ENCODE measurements at places on chromosomes 6 and 20.

- no peak for DNase-seq
These were observed 7.4 kb downstream of the TBP start for GRCh38 chr6:170561555-170561954.

DNA sequence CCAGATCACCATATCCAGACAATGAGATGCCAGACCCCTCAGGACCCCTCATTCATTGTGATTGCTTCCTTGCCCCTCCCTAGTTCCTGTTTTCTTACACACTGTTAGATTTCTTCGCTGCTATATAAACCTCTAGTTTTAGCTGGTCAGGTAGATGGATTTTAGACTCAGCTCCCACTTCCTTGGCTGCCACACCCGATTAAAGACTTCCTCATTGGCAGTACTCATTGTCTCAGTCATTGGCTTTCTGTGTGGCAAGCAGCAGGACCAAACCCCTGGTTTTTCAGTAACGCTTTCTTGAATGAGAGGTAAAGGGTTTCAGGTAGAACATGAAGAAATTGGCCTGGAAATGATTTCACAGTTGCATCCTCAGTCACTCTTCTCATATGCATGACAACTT is 47.9 kb downstream of the QRSL1 start:
- DNase-seq = no peak

DNA sequence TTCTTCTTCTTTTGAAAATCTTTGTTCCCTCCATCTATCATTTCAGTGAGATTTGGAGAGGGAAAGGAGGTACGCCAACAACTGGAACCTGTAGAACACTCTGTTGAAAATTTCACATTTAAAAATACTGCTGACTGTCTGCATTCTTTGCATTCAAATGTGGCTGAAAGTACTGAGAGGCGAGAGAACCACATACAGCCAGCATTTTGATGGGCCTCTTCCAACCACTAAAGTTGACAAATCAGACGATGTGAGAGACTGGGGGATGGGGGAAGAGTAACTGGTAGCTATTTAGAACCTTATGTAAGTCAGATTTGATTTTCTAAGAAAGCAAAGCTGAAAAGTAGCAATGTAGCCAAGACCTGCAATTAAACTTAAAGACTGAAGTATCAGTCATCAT is 77.5 kb downstream of the FKBP5 start:
- no peak for DNase-seq

GRCh38 chr20:13930281-13930680 is 60.1 kb downstream of the SEL1L2 start:
- no peak for DNase-seq

DNA sequence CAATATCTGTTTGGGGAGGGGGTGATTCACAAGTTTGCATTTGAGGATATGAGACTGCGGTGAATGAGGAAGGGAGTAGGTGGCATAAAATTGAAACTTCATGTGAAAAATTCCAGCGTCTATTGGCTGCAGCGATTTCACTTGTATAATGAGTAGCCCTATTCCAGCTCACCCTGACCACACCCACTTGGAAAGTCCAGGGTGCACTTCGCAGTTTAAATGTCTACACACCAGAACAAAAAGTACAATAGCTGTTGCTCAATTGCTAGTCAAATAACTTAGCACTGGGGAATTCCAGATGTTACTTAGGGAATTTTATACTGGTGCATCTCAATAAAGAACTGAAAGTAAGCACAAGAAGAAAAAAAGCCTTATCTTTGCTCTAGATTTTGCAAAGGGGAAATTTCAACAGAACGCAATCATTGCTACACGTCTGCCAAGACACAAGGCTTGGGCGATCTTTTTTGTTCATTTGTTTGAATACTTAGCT is 6.3 kb downstream of the TNFAIP3 start:
- DNase-seq = peak; percentile 76

DNA sequence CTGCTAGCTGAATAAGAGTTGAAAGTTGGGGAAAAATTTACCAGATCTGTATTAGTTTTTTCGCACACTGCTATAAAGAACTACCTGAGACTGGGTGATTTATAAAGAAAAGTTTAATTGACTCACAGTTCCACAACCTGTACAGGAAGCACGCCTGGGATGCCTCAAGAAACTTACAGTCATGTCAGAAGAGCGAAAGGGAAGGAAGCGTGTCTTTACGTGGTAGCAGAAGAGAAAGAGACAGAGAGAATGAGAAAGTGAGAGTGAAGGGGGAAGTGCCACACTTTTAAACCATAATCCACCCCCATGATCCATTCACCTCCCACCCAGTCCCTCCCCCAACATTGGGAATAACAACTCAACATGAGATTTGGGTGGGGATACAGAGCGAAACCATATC is 79.6 kb downstream of the KHDC1L start:
- DNase-seq = no peak

GRCh38 chr6:154648188-154648887 is 84.9 kb upstream of the SCAF8 start:
- DNase-seq = no peak

- DNase-seq = no peak
These were observed 181.0 kb upstream of the MYLIP start for GRCh38 chr6:15947923-15948322.

DNA sequence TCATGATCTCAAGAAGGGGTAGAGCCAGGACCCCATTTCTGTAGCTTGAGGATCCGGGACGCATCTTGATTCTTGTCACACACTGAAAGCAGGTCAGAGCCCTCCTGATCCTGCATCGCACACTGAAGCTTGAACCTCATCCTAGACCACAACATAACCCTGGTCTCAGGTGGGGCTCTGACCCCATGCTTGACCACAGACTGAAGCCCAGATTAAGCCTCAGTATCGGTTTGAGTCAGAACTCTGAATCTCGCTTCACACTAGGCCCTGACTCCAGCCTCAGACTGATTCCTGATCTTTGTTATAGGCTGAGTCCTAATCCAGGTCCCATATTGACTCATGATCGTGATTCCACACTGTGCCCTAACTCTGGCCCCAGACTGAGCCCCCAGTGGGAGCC is 8.5 kb upstream of the RSPO4 start:
- DNase-seq = no peak

DNA sequence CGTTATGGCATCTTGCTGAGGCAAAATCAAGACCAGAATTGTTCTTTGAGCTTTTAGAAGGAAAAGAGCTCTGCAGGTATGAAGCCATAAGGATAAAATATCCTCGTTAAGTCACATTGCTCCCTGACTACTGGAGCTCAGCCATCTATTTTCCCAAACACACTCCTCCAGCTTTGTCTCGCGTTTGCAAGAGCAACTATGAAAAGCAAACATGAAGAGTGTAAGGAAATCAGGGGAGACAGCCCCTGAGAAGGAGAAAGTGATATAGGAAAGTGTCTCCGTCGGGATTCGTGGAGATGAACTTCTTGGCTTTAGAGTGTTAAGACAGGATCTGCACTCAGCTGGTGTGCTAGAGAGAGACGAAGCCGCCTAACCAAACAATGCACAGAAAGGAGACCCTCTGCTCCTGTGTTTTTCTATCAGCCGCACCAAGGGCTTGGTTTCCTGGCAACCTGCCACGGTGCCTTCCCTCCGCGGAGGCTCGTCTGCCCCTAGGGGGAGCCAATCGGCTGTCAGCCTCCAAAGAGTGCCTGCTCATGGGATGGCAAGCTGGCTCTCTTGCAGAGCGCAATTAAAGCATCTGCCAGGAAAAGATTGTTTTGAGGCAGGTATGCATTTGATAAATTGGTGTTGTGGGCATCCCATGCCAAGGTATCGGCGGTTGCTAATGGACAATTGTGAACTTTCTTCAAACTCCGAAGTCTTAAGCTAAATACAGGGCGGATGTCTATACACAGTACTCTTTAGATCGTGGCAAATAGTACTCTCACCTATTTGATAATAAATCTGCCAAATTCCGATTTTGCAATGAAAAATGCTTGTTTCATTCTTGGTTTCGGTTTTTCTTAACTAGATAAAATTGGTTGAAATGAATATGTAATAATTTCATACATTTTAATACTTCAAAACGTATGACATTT is 603.2 kb downstream of the RNF144B start:
- peak; percentile 77 for DNase-seq

DNA sequence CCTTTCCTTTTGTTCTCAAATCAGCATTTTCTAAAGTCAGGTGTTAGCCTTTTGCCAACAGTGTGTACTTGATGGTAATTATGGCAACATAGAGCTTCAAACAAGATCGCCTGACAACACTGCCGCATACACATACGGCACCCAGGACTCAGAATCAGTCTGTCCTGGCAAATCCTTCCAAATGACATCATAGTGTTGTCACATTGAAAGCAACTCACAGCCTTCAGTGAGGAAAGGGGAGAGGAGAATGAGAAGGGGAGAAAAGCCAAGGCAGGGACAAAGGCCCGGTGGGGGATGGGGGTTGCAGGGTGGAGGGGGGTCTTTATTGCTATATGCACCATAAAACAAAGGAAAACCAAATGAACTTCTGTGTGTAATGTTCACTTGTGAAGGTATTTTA is 65.7 kb upstream of the PTGIS start:
- DNase-seq = no peak

DNA sequence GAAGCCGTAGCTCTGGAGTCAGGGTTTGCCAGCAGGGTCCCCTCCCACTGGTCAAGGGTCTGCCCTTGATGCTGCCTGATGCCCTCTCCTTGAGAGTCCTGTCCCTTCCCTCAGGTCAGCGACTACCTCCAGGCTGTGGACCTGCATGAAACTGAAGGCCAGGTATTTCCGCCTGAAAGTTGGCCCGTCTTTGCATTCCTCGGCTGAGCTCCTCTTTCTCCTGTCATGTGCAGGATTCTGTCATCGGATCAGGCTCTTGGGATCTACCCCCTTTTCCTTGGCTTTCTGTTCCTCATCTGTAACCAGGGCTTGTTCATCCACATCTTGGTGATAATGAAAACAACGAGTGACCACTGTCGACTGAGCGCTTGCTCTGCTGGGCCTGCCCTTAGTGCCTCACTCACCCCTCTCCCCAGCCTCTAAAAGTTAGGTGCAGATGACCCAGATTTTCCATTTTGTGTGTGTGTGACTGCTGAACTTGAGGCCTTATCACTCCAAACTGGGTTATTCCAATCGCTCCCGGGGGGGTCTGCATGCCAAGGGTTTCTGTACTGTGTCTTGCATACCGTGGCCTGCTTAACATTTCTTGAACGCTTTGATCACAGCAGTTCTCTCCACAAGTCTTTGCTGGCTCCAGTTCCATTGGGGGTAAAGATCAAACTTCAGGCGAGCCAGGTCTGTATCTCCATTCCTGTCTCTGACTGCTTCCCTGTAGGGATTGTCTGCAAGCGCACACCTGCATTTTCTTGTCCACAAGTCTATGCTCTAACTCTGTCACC is 81.6 kb downstream of the DTD1 start:
- DNase-seq = no peak

GRCh38 chr6:41191569-41191968 is 9.4 kb downstream of the TREML2 start:
- DNase-seq = peak; percentile 78

DNA sequence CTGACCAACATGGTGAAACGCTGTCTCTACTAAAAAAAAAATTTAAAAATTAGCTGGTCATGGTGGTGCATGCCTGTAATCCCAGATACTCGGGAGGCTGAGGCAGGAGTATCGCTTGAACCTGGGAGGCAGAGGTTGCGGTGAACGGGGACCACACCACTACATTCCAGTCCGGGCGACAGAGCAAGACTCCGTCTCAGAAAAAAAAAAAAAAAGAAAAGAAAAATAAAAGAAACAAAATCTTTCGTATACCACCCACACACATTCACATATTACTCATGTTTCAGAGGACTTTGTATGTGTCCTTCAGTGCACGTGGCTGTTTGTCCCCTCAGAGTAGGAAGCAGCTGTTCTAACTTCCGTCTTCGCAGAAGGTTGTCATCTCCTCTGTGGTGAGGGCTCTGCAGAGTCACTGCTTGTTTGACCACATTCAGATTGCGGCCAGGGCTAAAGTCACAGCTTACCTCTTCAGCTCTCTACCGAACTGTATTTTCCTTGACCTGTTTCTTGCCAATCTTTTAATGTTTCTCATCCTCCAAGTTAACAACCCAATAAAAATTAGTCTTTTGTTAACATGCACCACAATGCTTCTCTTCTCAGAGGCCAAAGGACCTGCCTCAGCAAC is 36.6 kb upstream of the HIVEP1 start:
- peak; percentile 57 for DNase-seq

DNA sequence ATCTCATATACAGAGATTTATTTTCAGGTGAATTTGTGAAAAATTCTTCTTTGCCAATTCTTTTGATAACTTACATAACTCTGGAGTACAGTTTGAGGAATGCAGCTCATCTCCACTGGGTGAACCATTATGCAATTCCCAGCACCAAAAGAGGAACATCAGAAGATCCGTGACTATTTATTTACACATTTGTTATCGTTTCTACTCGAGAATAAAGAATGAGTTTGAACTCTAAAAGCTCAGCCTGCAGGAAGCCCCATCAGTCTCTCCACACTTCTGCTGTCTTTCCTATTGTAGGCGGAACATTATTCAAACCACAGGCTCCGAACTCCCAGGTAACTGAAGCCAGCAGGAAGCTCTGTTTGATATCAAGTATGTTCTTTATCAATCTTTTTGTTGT is 95.9 kb upstream of the IFNGR1 start:
- no peak for DNase-seq

- no peak for DNase-seq
These were observed at the start of gene VIP for GRCh38 chr6:152750694-152751093. VIP (plus strand) TSS chr6:152750797; CDS start chr6:152752178, 1,381 bp downstream.

DNA sequence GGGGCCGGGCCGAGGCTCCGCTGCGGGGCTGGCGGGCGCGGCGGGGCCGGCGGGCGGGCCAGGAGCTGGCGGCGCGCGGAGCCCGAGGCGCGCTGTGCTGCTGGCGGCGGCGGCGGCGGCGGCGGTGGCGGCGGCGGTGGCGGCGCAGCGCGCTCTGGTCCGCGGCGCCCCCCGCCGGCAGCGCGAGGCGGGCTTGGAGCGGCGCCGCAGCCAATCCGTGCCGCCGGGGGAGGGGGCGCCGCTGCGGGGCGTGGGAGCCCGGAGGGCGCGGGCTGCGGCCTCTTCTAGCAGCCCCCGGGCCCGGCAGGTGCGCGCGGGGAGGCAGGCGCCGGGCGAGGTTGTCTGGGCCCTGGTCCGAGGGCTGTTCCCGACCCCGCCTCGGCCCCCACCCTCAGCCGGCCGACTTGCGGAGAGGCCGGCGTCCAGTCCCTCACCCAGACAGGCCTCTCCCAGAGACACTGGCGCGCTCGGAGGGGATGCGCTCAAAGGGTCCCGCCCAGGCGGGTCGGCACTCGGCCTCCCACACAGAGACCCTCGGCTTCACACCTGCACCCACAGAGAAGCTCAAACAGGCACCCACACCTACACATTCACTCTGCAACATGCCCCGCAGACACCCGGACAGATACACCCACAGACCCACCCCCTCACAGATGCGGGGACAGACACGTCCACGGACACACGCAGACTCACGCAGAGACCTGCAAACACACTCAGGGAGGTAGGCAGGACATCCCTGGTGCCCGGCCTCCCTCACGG is at the start of gene RIMS4:
Gene RIMS4 (minus strand): TSS at position 156 of the 759 bp plus-strand sequence. CDS start 275 bp downstream, outside the sequence.
- no peak for DNase-seq

GRCh38 chr6:131948692-131949619 is 2.2 kb downstream of the CCN2 start:
- DNase-seq = no peak

- no peak for DNase-seq
These were observed 15.0 kb downstream of the ACSS2 start for GRCh38 chr20:34891166-34892062.

DNA sequence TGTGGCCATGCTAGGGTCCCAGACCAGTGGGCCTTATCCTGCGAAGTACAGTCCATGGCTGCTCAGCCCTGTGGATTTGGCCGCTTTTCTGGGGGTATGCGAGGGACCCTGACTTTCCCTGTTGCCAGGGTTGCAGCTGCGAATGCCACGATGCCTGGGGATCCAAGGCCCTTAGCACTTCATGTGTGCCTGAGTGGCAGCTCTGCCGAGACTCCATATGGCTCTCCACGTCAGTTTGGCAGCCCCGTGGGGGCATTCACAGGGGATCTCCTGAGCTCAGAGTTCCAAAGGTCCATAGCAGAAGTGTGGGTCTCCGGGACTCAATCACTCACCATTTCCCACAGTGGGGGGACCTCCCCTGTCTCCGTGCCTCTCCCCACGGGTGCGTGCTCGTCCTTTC is 319.5 kb downstream of the DOK5 start:
- DNase-seq = no peak

All from lower lobe of right lung (tissue), 2 donors.